NCI-H510A (cell line): ENCODE measurements at places on chromosomes 12 and 14.
A peak's percentile ranks its signal among the peaks of the same experiment; 100 is the strongest.

DNA sequence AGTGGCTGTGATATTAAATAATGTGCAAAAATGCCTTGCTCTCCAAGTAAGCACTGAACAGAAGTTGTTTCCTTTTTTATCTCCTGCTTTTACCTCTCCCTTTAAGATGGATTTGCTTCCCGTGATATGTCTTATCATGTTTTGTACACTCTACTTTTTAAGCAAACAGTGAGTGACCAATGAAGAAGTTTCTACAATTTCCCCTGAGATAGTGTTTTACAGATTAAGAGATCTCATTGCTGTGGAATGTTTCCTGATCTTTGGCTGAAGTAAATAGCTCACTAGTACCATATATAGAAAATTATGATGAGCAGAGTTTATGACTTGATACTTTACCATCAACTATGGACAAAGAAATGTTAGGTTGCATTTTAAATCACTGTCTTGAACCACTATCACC, 184.8 kb upstream of the PDE3A start:
- DNase-seq: no peak

GRCh38 chr14:49553106-49553505, 33.1 kb downstream of the RPS29 start:
- DNase-seq: no peak

- DNase-seq: no peak
These were observed 581.9 kb downstream of the VRK1 start for GRCh38 chr14:97379091-97379531.

DNA sequence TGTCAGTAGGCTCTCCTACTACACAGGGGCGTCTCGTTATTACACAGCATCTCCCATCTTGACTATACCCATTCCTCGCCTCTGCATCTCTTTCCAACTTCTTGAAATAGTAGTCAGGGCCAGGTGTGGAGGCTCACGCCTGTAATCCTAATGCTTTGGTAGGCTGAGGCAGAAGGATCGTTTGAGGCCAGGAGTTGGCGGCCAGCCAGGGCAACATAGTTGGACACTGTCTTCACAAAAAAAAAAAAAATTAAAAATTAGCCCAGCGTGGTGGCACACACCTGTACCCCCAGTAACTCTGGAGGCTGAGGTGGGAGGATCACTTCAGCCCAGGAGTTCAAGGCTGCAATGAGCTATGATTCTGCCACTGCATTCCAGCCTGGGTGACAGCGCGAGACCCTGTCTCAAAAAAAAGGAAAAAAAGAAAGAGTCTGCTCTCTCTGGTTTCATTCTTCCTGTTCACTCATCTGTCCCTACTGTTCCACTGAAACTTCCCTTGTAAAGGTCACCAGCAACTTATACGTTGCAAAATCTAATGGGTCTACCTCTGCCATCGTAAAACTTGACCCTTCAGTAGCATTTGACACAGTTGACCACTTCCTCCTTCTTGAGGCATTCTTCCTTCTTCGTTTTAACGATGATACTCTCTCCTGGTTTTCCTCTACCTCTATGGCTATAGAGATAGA, 41.0 kb upstream of the PTGR2 start:
- DNase-seq: no peak

- DNase-seq: no peak
These were observed 133.3 kb downstream of the TBX5 start for GRCh38 chr12:114272605-114273004.

DNA sequence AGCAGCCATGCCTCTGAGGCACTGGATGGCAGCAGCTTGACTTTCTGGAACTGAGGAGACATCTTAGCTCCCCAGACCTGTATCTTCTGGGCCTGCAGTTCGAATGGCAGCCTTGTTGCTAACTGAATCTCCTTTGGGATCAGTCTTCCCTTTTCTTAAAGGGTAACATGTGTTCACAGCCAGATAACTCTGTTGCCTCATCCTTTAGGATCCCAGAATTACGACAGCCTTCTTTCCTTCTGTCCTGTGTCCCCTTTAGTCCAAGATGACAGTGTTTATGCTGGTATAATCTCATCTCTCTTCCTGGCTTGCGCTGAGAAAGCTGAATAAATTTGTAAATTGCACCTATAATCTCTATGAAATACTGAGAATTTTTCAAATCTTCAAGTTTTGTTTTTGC, 9.1 kb upstream of the ERC1 start:
- DNase-seq: no peak

GRCh38 chr12:119911182-119911581, 34.1 kb upstream of the CIT start:
- DNase-seq: no peak

GRCh38 chr12:66388517-66388916, 86.2 kb downstream of the HELB start:
- DNase-seq: no peak

GRCh38 chr12:91663744-91664143, 481.1 kb upstream of the DCN start:
- DNase-seq: no peak

DNA sequence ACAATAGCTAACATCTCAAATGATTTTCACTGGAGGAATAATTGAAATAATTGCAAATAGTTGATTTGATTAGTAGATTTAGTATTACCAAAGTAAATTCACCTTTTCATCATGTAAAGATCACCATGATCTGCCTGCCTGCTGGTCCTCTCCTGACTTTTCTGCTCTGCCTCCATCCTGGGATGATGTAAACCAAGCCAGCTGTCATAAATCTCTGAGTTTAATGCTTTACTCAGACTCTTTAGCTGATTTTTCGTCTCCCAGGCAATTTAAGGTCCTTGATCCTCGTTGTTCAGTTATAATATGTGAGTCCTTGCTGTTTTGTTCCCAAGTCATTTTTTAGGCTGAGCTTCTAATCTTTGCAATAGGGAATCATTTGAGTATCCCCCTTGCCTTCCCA, 138.0 kb downstream of the ANO4 start:
- no peak for DNase-seq

DNA sequence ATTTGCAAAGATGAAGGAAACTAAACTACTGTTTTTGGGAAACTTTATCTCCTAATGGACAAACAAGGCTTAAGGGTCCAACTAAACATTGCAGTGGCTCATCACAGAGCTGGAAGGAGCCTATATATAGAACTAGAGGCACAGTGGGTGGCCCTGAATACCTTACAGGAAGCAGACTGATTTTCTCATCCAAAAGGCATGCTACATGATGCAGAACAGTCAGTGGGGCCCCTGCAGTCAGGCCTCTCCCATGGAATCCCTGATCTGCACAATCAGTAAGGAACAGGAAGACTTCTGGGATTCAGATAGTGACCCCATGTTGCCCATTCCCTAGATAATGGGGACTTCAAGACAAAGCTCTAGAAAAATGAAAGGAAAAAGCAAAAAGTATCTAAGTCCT, 1.9 kb upstream of the LLPH start:
- DNase-seq: no peak

DNA sequence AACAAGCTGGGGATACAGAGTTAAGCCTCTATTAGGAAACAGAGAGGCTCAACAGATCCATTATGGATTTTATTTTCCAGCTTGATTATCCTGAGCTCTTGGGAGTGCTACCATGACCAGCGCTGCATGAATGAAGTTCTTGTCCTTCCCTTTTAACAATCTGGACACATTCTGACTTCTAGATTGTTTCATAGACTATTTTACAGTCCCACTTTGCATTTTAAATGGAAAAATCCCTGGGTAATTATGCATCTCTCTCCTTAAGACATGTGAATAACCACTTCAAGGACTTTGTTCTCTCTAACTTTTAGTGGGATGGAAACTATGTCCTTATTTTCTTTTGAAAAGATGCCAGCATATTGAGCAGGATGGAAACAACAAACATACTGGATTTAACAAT, 2.0 kb downstream of the CCDC198 start:
- DNase-seq: no peak

DNA sequence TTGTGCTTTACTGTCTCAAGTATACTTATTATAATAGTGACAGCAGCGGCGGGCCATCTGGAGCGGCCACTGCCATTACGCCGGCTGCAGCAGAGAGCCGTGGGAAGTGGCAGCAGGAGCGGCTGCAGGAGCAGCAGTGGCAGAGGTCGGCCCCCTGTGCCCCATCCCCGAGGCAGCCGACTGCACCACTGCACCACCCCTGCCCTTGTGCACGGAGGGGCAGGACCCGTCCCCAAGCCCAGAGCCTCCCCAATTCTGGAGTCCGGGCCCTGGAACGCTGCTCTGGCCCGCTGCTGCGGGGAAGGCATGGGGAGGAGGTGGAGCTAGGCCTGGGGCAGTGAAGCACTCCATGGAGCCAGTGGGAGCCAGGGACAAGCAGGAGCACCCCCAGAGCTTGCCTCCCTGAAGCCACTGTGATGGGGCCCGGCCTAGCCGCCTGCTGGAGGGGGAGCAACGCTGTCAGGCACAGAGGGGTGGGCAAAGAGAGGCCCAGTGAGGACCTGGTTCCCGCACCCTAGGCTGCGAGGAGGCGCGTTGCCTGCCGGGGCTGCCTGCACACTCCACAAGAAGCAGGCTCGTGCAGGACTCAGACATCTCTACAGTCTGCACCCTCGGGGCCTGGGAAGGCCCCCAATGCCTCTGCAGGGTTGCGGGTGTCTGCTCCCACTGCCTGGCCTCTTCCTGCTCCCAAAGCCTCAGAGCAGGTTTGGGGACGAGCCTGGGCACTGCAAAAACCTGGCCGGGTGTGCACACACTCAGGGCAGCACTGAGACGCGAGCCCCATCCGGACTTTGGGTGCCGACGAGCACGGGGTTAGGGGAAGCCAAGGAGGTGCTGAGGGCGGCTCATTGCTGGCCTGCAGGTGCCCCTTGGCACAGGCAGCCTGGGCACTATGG, 74.2 kb upstream of the RASSF8 start:
- DNase-seq: no peak

DNA sequence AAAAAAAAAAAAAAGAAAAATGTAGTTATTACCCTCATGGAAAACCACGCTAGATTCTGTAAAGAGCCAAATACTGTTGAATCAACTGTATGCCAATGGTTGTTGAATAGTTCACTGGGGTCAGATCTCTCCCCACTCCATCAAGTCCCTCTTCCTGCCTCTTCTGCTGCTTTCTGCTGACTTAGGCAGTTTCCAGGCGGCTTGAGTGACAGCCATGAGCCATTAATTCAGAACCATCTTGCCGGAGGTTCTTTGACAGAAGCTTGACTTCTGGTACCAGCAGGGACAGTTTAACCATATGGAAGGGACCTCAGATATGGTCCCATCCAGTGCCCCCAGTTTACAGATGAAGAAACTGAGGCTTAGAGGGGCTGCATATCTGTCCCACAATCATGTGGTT, 34.5 kb downstream of the TSPAN11 start:
- DNase-seq: no peak

DNA sequence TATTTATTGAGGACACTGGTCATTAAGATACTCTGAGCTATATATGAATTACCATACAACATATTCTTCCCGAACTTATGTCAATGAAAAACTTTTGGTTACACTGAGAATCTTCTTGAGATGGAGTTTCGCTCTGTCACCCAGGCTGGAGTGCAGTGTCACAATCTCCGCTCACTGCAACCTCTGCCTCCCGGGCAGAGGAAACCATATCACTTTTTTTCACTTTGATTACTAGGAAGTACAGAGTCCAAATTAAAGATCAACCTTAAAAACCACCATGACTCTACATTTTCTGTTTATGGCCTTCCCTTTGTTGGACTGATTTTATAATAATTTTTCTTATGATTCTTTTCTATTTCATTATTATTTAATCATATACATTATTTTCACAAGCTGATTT, 336.5 kb downstream of the FSCB start:
- DNase-seq: no peak

DNA sequence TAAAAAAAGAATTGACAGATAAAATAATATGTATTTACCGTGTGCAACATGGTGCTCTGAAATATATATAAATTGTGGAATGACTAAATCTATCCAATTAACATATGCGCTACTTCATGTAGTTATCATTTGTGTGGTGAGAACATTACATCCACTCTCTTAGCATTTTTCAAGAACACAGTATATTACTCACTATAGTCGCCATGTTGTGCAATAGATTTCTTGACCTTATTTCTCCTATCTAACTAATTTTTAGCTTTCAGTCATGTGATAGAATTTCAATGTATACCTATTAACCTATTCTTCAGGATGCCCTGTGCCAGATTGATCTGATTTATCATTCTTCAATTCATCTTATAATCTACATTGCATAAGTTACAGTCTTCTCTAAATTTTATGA, 178.6 kb downstream of the BCAT1 start:
- no peak for DNase-seq

DNA sequence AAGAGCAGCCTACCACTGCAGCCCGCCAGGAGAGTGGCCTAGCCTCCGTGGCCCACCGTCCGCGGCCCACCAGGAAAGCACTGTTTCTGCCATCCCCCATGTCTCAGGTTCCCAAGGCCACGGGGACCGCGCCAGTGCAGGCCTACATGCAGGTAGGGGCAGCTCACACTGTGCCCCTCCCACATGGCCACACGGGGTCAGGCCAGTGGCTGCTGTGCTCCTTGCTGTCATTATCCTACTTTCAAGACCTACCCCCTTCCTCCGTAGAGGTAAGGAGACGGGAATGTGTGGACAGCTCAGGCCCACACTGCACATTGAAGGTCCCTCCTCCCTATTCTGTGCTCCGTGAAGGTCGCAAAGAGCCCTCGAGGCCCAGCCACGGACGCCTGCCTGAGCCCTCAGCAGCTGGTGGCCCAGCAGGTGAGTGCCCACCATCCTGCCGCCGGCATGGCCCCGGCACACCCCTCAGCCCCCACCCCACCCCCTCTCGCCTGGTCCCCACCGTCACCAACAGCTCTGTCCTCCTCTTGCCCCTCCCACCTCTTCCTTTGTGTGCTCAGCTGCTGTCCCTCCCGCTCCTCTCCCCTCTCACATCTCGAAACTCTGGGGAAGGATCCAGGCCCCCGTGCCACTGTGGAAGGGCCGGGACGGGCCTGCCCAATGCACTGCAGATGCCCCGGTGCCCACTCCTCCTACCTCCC, 10.0 kb downstream of the DDX51 start:
- DNase-seq: peak; percentile 83

DNA sequence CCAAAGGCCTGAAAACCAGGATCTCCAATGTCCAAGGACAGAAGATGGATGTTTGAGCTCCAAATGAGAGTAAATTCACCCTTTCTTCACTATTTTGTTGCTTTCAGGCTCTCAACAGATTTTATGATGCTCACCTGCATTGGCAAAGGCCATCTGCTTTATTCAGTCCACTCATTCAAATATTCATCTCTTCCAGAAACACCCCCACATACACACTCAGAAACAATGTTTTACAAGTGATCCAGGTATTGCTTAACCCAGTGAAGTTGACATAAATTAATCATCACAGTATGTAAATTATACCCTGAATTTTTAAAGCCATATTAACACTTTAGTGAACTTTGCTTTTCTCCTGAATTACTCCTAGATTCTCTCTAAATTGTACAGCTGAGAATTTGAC, 63.3 kb downstream of the DUSP6 start:
- no peak for DNase-seq
